DMS 273 treated with DMSO at 0.1 percent for 48 hours (cell line): ENCODE measurements at places on chromosomes 4 and X.

DNA sequence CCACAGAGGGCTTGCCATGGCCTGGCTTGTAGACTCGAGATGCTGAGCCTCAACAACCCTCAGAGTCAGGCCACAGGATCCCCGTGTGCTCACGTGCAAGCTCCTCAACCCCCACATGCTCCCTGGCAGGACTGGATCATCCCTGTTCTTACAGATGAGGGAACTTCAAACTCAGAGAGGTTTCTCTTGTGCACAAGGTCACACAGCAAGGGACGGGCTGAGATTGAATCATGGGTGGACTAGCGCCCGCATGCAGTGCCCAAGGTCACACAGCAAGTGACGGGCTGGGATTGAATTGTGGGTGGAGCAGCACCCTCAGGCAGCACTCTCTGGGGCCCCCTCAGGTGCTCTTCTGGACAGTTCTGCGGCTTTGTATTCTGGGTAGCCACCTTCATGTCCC lies 60.6 kb upstream of the AFAP1 start:
- no peak for DNase-seq

- no peak for DNase-seq
Measured at GRCh38 chr4:113057891-113058290, 8.4 kb downstream of the ANK2 start.

DNA sequence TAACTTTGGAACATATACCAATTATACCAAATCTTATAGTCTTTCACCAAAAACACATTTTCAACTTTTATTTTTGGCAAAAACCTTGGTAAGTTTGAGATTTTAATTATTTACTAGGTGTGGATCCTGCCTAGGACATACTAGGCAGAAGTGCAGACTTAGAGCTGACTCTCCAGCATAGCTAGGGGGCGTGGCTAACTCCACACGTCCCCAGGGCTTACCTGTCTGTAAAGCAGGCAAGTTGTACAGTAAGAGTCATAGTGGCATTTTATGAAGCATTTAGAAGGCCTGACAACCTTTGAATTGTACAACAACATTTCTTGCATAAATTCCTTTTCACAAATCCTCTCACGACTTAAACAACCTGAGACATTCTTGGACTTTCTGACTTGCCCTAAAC lies 19.2 kb upstream of the GRPEL1 start:
- DNase-seq: no peak

DNA sequence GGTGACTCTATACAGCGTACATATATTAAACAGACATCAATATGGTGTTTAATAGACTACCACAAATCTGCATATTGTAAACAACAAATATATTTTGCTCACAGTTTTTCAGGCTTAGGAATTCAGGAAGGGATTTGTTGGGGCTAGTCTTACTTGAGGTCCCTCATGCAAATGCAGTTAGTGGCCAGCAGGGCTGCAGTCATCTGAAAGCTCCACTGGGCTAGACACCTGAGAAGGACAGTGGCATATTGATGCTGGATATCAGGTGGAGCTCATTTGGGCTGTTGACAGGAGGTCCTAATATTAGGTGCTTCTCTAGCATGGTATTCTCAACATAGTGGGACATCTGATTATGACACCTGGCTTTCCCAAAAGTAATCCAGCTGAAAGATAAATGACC lies 493.8 kb upstream of the PABPC4L start:
- DNase-seq: no peak

- no peak for DNase-seq
Measured at GRCh38 chr4:135239964-135240363, 1038.4 kb upstream of the PABPC4L start.

DNA sequence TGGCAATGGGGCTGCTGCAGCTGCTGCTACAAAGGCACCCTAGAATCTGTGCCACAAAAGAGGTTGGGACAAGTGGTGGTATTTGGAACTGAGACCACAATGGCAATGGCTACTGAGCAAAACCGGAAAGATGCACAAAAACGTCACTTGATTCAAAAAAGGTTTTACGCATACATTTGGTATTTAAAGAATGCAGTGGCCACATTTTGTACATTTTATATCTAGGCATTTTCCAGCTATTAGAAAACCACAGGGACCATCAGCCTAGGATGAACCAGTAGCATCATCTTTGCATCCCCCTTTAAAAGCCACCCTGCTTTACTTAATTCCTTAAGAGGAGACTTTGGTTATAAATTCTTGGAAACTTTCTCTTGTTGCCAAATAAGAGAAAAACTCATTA lies 104.8 kb upstream of the CXCL13 start:
- no peak for DNase-seq

GRCh38 chr4:172392741-172393140 lies 579.5 kb downstream of the GALNTL6 start:
- no peak for DNase-seq

GRCh38 chr4:8218371-8219031 lies 19.4 kb downstream of the SH3TC1 start:
- DNase-seq: no peak

DNA sequence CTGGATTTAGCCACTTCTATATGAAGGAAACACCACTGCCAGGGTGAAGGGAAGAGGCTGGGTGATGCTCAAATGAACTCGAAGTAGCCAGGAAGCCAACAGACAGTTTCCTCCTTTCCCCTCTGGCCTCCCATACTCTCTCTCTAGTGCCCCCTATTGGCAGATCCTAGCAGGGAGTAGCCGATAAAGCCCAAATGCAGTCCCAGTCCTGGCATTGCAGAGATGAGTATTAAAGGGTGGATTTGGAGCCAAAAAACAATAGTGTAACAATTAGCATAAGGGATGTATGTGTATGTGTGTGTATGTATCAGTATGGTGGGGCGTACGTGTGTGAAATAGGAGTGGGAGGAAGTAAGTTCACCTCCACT lies 213.8 kb upstream of the LDB2 start:
- no peak for DNase-seq

- DNase-seq: no peak
Measured at GRCh38 chr4:156053174-156053573, 99.5 kb upstream of the CTSO start.

- DNase-seq: no peak
Measured at GRCh38 chrX:9383655-9384054, 81.2 kb upstream of the TBL1X start.

GRCh38 chrX:15855568-15856221 lies 1.1 kb upstream of the AP1S2 start:
- DNase-seq: no peak

DNA sequence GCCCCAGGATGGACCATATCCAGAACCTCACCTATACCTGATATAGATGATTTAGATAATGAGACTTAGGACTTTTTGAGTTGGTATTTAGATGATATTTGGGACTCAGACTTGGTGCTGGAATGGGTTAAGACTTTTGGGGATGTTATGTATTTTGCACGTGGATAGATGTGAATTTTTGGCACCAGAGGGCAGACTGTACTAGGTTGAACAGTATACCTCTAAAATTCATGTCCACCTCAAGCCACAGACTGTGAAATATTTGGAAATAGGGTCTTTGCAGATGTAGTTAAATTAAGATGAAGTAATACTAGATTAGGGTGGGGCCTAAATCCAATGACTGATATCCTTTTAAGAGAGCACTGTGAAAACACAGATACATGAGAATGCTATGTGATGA lies 15.6 kb downstream of the RBM41 start:
- no peak for DNase-seq

DNA sequence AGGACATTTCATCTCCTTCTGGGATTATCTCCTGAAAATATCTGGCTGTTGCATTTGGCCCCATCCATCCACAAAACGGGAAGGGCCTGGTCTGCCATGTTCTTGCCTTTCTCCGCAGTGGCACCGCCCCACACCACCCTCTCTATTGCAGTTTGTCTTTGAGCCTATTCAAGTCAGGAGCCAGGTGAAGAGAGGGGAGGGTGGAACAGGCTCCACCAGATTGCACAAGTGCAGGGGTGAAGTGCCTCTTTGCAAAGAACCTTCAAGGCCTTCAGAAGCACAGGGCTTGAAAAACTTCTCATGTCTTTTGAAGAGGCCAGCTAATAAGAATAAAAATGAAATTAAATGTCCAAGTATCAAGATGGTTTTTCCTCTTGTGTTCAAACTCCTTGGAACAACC lies 28.7 kb downstream of the RS1 start:
- no peak for DNase-seq

GRCh38 chrX:97369947-97370346 lies 486.2 kb downstream of the RPA4 start:
- DNase-seq: no peak

GRCh38 chr4:97987019-97987648 lies 156.1 kb downstream of the STPG2 start:
- DNase-seq: peak; percentile 5

- no peak for DNase-seq
Measured at GRCh38 chr4:169000315-169000714, 9.7 kb downstream of the CBR4 start.

- no peak for DNase-seq
Measured at GRCh38 chr4:80925293-80925692, 105.2 kb upstream of the BMP3 start.

GRCh38 chr4:69832326-69833030 lies 27.5 kb downstream of the SULT1E1 start:
- DNase-seq: no peak

GRCh38 chr4:170259631-170260153 lies 169.9 kb upstream of the AADAT start:
- DNase-seq: peak; percentile 53

DNA sequence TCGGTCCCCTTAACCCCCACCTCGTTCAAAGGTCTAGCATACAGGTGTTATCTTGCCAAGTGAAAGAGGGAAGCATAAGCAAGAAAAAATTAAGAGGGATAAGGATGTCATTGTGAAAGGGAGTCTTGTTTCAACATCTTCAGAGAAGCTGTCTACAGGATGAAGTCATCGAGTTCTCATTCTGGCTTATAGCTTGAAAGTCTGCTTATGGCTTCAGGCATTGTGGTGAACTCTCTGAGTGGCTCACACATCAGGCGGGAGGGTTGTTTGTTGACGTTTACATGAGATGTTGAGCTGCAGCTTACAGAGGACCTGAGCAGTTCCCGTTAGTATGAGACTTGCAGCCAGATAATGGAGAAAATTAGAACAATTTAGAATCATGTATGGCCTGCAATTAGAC lies 16.6 kb downstream of the MAGEA9B start:
- DNase-seq: no peak

GRCh38 chr4:37726666-37727065 lies 40.5 kb upstream of the RELL1 start:
- no peak for DNase-seq

DNA sequence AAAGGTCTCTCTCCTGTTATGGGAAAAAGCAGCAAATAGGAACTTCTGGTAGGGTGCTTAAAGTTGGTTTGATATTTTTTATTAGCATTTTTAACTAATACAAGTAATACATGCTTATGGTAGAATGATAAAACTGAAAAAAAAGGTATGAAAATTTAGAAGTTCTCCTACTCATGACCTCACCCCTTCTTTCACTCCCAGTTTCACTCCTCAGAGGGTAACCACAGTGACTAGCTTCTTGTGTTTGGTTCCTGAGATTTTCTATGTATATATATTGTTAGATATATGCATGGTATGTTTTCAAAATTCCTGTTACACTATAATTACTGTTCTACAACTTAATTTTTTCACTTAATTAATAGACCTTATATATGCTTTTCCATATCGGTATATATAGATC lies 66.5 kb downstream of the AR start:
- no peak for DNase-seq

DNA sequence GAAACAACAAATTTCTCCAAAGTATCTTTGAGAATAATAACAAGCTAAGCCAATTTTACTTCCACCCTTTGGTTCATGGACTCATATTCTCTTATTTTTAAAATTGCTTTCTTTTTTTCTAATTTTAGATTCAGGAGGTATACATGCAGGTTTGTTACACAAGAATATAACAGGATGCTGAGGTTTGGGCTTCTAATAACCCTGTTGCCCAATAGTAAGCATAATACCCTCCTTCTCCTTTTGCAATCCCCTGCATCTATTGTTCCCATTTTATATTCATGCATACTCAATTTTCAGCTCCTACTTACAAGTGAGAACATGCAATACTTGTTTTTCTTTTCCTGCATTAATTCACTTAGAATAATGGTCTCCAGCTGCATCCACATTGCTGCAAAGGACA lies 202.3 kb upstream of the FSTL5 start:
- DNase-seq: no peak

- DNase-seq: no peak
Measured at GRCh38 chr4:16450724-16451123, 224.5 kb upstream of the TAPT1 start.

DNA sequence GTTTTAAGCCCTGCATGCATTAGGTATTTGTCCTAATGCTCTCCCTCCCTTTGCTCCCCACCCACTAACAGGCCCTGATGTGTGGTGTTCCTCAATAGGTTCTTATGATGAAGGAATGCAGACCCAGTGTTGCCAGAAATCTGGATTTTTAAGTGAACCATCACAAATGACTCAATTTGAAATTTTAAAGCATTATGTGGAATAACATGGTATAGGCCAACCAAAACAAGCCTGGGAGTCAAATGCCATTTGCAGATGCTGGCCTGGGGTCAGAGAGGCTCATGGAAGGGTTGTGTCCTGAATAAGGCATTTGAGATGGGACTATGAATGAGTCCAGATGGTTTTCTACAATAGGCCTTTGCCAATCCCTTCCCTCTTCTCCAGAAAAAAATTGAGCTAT lies 179.6 kb downstream of the SHROOM3 start:
- DNase-seq: no peak

- no peak for DNase-seq
Measured at GRCh38 chr4:119264743-119265142, 52.2 kb downstream of the USP53 start.

DNA sequence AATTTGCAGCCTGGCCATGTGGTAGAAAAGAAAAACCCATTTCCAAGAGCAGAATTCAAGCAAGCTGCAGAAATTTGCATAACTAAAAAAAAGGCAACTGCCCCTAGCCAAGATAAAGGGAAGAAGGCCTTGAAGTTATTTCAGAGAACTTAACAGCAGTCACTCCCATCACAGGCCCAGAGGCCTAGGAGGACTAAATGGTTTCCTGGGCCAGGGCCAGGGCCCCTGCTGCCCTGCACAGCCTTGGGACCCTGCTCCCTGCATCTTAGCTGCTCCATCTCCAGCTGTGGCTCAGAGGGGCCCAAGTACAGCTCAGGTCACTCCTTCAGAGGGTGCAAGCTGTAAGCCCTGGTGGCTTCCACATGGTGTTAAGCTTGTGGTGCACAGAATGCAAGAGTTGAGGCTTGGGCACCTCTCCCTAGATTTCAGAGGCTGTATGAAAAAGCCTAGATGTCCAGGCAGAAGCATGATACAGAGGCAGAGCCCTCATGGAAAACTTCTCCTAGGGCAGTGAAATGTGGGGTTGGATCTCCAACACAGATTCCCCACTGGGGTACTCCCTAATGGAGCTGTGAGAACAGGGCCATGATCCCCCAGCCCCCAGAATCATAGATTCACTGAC lies 6.7 kb upstream of the MID2 start:
- no peak for DNase-seq

- DNase-seq: no peak
Measured at GRCh38 chrX:78024349-78025059, 55.1 kb upstream of the PGAM4 start.

- DNase-seq: no peak
Measured at GRCh38 chrX:11558972-11559371, 106.7 kb downstream of the ARHGAP6 start.

DNA sequence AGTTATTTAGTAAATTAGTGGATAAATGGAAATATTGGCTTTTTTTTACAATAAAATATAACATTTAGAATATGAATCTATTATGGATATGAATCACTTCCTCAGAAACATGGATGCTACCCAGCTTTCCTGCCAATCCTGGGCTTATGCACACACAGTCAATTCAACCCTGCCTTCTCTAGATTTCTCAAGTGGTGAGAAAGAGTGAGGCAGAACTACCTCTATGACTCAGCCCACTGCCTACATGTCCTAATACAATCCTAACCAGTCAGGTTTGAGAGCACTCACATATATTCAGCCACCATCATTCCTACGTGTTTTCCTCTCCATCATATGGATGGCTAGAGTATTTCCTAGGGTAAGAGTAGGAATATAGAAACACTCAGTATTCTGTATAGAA lies 91.1 kb upstream of the ANKRD50 start:
- no peak for DNase-seq
